GM23248 (cell line): ENCODE measurements at places on chromosomes 1 and 21.

GRCh38 chr1:19670787-19671186 is 6.1 kb downstream of the HTR6 start:
- no peak for DNase-seq

GRCh38 chr1:29884740-29885139 is 648.4 kb downstream of the PTPRU start:
- no peak for DNase-seq

GRCh38 chr1:1189111-1189510 is 15.4 kb downstream of the TTLL10 start:
- DNase-seq, result no peak

- no peak for DNase-seq
Measured at GRCh38 chr1:180153032-180153431, 1.6 kb upstream of the QSOX1 start.

DNA sequence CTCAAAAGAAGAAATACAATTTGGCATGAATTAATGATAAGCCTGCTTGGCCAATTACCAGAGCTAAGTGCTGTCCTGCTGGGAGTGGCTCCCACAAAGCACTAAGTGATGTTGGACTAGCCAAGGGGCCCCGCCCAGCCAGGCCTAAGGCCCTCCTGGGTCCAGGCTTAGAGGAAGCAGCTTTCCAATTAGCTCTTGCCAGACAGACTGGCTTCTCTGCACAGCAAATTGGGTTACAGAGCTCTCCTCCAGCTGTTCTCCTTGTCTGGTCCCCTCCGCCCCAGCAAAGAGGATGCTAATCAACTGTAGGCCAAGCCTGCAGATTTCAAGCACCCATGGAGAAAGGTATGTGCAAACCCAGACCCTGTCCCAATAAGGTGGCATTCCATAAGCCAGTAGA is 151.9 kb downstream of the DMRTA2 start:
- DNase-seq, result no peak

DNA sequence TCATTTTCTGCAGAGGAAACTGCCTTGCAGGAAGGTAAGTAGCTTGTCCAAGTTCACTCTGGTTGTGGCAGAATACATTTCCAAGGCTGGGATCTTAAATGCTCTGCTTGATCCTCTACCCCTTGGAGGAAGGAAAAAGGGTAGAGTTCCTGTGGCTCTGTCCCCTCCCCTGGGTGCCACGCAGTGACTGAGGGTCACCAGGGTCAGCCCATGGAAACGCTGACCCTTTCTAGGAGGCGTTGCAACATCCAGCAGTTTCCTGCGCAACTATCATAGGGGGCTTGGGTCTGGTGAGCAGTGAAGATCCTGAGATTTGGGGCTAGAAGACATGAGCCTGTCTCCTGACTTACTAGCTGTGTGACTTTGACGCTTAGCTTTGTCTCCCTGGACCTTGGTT is 29.4 kb upstream of the EPS8L3 start:
- DNase-seq, result no peak

GRCh38 chr1:28246427-28246832 is 10.5 kb downstream of the ATP5IF1 start:
- DNase-seq, result peak; percentile 63

- no peak for DNase-seq
Measured at GRCh38 chr21:34805157-34805556, 136.4 kb downstream of the CLIC6 start.

GRCh38 chr1:39091845-39092645 is 65.9 kb downstream of the NDUFS5 start:
- DNase-seq, result peak; percentile 92

GRCh38 chr1:204670152-204670927 is 15.2 kb downstream of the LRRN2 start:
- DNase-seq, result peak; percentile 82

DNA sequence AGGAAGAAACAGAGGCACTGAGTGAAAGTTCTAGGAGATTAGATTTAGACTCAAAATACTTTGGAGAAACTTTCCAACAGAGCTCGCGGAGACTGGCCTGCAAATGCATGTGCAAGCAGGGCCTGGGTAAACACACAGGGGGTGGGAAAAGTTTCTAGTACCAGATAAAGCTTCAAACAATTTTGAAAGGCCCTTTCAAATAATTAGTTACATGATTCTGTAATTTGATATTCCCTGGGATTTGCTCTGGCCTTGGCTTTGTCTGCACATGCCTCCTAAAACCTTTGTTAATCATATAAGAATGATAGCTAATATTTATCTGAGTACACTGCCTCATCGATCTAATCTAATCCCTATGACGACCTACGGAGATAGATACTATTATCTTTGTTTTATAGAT is 31.3 kb downstream of the VTCN1 start:
- no peak for DNase-seq

DNA sequence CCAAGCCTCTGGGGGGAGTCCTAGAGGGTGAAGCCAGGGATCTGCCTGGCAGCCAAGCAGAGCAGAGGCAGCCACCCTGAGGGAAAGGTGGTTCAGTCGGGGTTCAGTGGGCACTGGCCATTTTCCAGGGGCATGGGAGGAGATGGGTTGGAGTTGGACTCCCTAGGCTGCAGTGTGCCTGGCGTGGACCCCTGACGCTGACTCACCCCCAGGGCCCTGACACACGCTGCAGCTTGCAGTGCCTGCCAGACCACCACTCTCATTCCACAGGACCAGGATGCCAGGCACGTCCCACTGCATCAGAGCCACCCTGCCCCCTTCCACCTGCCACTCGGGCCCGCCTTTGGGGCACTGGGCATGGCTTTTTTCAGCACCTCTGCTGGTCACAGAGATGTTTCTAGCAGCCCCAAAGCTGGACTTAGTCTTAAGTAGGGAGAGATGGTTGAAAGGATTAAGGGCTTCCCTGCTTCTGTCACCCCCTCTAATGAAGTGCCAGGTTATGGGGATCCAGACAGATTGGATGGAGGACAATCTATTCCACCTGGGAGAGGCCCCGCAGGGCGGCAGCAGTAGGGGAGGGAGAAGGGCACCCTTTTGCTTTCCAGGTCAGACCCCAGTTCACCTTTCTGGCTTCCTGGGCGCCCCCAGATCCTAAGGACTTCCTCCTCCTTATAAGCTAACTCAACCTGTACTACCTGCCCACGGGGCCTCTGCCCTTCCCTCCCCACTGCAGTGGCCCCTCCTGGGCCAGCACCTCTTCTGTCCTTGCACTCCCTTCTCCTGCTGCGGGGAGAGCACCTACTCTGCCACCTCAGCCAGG is 1.6 kb downstream of the SYT2 start:
- DNase-seq, result no peak

DNA sequence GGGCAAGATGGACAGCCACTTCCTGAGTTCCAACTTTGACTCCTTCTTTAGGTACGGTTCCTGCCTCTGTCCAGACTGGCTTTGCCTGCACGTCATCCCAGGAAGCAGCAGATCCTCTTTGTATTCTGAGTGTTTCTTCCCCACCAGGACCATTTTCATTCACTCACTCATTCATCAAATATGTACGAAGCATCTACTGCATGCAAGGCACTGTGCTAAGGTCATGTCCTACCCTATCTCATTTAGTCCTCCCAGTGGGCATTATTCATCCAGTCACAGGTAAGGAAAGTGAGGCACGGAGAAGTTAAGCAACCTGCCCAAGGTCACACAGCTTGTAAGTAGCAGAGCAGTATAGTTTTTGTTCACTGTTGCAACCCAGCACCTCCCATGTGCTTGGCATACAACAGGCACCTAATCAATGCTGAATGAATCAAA is 13.9 kb downstream of the CRYBG2 start:
- DNase-seq, result no peak

GRCh38 chr1:200231787-200232231 is 178.0 kb downstream of the ZNF281 start:
- peak; percentile 70 for DNase-seq

DNA sequence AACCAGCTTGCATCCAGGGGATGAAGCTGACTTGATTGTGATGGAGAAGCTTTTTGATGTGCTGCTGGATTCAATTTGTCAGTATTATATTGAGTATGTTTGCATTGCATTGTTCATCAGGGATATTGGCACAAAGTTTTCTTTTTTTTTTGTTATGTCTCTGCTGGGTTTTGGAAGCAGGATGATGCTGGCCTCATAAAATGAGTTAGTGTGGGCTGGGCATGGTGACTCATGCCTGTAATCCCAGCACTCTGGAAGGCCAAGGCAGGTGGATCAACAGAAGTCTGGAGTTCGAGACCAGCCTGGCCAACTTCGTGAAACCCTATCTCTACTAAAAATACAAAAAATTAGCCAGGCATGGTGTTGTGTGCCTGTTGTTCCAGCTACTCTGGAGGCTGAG is 8.6 kb downstream of the OR2L3 start:
- no peak for DNase-seq

- DNase-seq, result no peak
Measured at GRCh38 chr21:32483293-32483595, 70.7 kb downstream of the EVA1C start.

GRCh38 chr1:163565166-163565565 is 243.4 kb downstream of the NUF2 start:
- no peak for DNase-seq

DNA sequence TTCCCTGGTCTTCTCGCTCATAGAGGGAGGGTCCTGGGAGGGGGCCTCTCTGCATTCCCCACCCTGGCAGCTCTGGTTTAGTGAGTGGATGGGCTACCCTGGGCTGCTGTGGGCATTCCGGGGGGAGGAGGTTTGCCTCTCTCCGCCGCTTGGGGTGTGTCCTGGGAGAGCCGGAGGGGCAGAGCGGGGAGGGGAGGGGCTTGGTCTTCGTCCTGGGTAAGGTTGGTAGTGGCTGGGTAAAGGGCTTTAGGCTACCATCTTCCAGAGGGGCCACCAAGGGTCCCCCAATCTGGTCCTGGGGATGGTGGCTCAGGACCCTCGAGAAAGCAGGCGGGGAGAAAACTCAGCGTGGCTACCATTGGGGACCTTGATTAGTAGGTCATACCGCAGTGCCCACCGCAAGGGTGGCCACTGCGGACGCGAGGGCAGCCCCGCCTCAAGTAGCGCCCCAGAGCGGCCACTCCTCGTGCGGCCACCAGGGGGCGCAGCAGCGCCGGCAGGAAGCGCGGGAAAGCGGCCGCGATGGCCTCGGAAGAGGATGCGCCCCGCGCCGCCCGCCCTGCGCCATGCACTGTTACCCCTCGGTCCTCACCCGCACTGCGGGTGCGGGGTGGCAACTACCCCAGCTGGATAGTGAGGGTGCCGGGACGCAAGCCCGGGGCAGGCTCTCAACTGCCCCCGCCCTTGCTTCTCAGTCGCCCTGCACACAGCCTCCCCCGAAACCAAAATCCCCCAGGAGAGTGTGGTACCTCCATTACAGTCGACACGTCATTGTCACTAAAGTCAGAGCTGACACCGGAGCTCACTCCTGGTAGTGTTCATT is 44.1 kb upstream of the SLC25A33 start:
- peak; percentile 67 for DNase-seq

DNA sequence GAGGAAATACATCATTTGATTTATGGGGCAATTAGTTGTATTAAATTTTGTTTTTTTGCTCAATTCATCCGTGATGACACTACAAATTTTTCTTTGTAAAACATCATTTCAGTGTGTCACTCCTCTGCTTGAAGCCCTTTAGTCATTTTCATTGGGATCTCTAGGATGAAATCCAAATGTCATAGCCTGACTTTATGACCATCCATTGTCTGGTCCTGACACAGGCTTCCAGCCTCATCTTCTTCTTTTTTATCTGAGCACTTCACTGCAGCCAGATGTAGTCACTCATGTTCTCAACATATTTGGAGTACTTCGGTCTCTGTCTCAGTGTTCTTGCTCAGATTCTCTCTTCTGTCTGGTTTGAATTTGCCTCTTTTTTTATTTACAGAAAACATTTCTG is 173.1 kb downstream of the HMCN1 start:
- no peak for DNase-seq

- peak; percentile 35 for DNase-seq
Measured at GRCh38 chr1:172069534-172069933, 228.2 kb downstream of the DNM3 start.

GRCh38 chr21:32238063-32238462 is 40.8 kb downstream of the MIS18A start:
- no peak for DNase-seq

GRCh38 chr1:222028116-222028515 is 286.2 kb upstream of the DUSP10 start:
- no peak for DNase-seq

DNA sequence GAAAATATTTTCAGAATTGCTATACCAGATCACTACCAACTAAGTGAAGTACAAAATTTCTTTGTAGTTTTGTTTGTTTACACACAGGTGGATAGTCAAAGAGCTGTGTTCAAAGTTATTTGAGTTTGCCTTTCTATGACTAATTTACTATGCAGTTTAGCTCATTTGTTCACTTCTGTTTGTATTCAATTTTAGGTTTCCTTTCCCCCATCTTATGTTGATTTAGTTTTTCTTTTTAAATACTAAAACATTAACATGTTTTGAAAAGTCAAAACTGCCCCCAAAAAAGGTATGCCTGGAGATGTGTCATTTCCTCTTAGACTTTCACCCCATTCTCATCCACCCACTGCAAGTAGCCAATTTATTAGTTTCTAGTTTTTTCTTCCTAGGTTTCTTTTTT is 18.7 kb upstream of the RIPPLY3 start:
- no peak for DNase-seq
